ENCODE measurements at places on chromosomes 1 and 21. TPM values are rescaled to one million over a fixed set of nuclear protein-coding genes. Genes with fewer than 3 reads are reported as not detected.

Gene LCE3D
- not detected for total RNA-seq

Gene SPATA46
- not detected for total RNA-seq

Gene GSTM1
- not detected for total RNA-seq

Gene CD52
- not detected for total RNA-seq

GRCh38 chr1:248471154-248471553, 2.0 kb upstream of the OR2T3 start:
- DNase-seq, result no peak

Measured in endothelial cell of umbilical vein (primary cell).